Lower lobe of right lung (tissue), 2 donors: ENCODE measurements at places on chromosomes 7 and 10. TPM values are rescaled to one million over a fixed set of nuclear protein-coding genes. Genes with fewer than 3 reads are reported as not detected.

The SDK1 gene
- 10.0 TPM for total RNA-seq

GRCh38 chr7:156764016-156764669 lies 123.6 kb downstream of the RNF32 start:
- H3K27ac ChIP-seq: no peak overlapping the region
- H3K27me3 ChIP-seq: no peaks in the 10 kb centered on the region
- peak; percentile 73 for DNase-seq
- H3K4me3 ChIP-seq: no peak overlapping the region

- DNase-seq: no peak
- peak overlapping the region; percentile 87 for H3K27ac ChIP-seq
- H3K36me3 ChIP-seq: peaks cover 5% of the 10 kb centered on the region
- peak overlapping the region; percentile 33 for H3K4me3 ChIP-seq
- H3K4me1 ChIP-seq: peaks cover 99% of the 10 kb centered on the region
- H3K27me3 ChIP-seq: no peaks in the 10 kb centered on the region
Observed at GRCh38 chr7:47572094-47572445, 9.8 kb downstream of the TNS3 start.

GRCh38 chr7:43586251-43586900 lies 3.5 kb downstream of the STK17A start:
- no peak overlapping the region for H3K4me3 ChIP-seq
- no peaks in the 10 kb centered on the region for H3K36me3 ChIP-seq
- H3K27me3 ChIP-seq: no peaks in the 10 kb centered on the region
- DNase-seq: no peak
- no peak overlapping the region for H3K27ac ChIP-seq

GRCh38 chr7:81692146-81692905 lies 77.5 kb downstream of the HGF start:
- no peak overlapping the region for H3K27ac ChIP-seq
- no peaks in the 10 kb centered on the region for H3K4me1 ChIP-seq
- H3K36me3 ChIP-seq: no peaks in the 10 kb centered on the region
- no peaks in the 10 kb centered on the region for H3K27me3 ChIP-seq
- no peak overlapping the region for H3K4me3 ChIP-seq
- DNase-seq: no peak

DNA sequence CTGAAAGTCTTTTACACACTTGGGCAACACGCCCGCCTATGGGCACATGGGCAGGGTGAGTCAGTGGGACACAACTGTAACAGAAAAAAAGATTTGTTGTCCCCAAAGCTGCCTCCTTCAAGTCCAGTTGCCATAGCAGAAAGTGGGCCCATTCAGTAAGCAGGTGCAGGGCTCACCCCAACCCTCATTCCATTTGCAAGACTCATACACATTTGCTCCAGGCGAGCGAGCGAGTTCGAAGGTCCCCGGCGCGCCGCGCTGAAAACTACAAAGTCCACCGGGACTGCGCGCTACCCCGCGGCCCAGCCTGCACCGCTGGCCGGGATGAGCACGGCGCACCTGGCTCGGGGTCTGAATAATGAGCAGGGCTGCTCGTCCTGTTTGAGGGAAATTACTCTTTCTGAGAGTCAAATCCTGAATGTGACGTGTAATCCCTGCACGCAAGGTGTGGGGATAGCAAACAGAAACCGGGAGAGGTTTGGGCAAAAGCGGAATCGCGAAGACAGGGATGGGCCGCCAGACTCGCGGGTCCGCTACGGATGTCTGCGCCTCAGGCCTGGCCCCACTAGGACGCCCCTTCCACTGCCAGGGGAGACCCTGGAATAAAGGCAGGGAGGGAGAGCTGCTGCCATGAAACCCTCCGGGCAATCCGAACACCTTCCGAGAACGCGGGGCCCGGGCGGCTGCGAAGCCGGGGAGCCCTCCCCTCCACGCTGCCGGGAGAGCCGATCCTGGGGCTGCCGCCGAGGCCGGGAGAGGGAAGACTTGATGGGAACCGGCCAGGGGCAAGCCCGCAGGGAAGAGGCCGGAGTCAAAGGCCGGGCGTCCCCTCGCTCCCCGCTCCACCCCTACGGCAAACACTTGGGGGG lies 982 bp downstream of the COBL start:
- H3K36me3 ChIP-seq: no peaks in the 10 kb centered on the region
- H3K27me3 ChIP-seq: peaks cover 29% of the 10 kb centered on the region
- H3K4me3 ChIP-seq: peak overlapping the region; percentile 66
- H3K27ac ChIP-seq: peak overlapping the region; percentile 88

GRCh38 chr7:133609806-133610205 lies 356.9 kb downstream of the EXOC4 start:
- no peaks in the 10 kb centered on the region for H3K36me3 ChIP-seq
- no peaks in the 10 kb centered on the region for H3K27me3 ChIP-seq
- no peak overlapping the region for H3K4me3 ChIP-seq

DNA sequence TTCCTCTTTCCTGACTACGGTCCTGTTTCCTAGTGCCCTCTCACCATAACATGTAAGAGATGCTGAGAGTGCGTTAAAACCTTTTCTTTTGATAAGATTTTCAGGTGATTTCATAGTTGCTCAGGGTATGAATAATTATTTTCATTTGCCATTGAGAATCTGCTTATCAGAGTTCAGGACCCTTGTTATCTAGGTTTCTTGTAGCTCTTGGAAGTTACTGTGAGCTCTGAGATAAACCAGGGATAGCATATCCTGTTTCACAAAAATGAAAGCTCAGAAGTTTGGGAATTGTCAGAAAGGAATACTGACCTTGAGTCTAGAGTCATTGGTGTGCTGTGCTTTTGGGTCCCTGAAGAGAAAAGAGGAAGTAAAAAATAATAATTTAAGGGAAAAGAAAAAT lies 76.8 kb upstream of the PRKG1 start:
- H3K36me3 ChIP-seq: no peaks in the 10 kb centered on the region
- peak overlapping the region; percentile 8 for H3K27ac ChIP-seq
- no peak overlapping the region for H3K4me3 ChIP-seq

The RHBDD2 gene
- 72.5 TPM for total RNA-seq

- no peaks in the 10 kb centered on the region for H3K36me3 ChIP-seq
- peaks cover 41% of the 10 kb centered on the region for H3K4me1 ChIP-seq
- no peak overlapping the region for H3K4me3 ChIP-seq
- DNase-seq: no peak
- no peaks in the 10 kb centered on the region for H3K27me3 ChIP-seq
- H3K27ac ChIP-seq: no peak overlapping the region
Observed at GRCh38 chr7:32500922-32501341, 5.6 kb downstream of the AVL9 start.
